ENCODE measurements at places on chromosomes 2 and 18. TPM values are rescaled to one million over a fixed set of nuclear protein-coding genes. Genes with fewer than 3 reads are reported as not detected.

- DNase-seq: no peak
These were observed 19.1 kb downstream of the RTP5 start for GRCh38 chr2:241888641-241889040.

GRCh38 chr2:59720296-59720866, 833.1 kb downstream of the BCL11A start:
- DNase-seq: no peak

The SP140 gene
- 99.9 TPM for total RNA-seq

The CNRIP1 gene
- total RNA-seq: 4.5 TPM

DNA sequence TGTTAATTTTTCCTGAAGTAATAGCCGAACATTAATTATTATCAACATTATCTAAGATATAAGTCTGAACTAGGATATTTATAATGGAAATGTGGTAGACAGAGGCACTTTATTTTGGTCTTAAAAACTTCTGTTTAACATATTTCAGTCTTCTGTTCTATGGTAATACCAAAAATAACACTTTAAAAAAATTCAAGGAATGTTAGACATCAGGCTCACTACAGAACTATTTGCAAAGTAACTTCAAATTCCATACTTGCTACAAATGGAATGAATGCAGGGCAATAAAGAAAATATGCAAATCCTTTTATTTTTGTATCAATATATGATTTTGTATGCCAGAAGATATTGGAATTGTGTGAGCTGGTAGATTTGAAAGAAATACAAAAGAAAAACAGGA, 345.5 kb upstream of the DSEL start:
- DNase-seq: no peak

DNA sequence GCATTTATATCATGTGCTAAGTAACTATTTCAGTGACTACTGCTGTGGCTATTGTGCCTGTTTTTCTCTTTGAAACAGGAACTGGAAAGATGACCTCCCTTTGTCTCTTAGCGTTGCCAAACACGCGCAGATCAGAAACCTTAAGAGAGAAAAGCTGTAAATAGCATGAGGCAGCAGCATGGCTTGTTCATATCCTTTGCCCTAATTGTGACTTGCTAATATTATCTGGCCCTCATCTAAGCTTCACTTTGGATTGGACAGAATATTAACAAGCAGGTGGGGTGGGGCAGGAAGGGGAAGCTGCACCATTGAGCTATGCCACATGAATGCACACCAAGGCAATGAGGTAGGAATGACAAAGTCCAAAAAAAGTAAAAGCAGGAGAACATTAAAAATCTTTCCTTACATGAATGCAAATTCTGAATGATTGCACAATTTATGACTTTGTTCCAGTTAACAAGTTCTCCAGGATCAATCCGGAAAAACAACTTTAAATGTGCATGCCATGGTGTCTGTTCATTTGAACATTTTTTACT, 128.4 kb downstream of the IRS1 start:
- peak; percentile 71 for DNase-seq

GRCh38 chr18:72433756-72434155, 110.4 kb downstream of the CBLN2 start:
- no peak for DNase-seq

The C2orf42 gene
- total RNA-seq: 10.3 TPM

The RNF144A gene
- total RNA-seq: 16.5 TPM

- no peak for DNase-seq
These were observed 1.8 kb upstream of the KLHL41 start for GRCh38 chr2:169507698-169508097.

The SERPINB12 gene
- not detected for total RNA-seq

GRCh38 chr2:69278366-69278765, 108.7 kb downstream of the GFPT1 start:
- no peak for DNase-seq

- no peak for DNase-seq
These were observed 308.4 kb upstream of the THUMPD2 start for GRCh38 chr2:40087434-40087833.

DNA sequence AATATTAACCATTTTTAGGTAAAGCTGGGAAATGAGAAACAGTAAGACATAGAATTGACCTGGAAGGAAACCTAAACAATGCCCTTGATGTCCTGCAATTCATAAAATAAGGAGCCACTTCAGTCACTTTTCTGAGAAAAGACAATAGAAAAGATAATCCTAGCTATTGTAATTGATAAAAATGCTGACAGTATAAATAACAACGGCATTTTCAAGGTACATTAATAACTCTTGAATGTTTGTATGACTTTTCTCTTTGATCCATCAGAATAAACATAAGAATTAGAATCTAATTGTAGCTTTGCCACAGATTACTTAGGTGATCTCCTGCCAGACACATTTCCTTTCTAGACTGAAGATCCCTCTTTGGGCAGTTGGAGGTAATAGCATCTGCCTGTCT, 719.5 kb downstream of the SLC4A3 start:
- no peak for DNase-seq

GRCh38 chr2:214192711-214193110, 218.1 kb upstream of the VWC2L start:
- no peak for DNase-seq

DNA sequence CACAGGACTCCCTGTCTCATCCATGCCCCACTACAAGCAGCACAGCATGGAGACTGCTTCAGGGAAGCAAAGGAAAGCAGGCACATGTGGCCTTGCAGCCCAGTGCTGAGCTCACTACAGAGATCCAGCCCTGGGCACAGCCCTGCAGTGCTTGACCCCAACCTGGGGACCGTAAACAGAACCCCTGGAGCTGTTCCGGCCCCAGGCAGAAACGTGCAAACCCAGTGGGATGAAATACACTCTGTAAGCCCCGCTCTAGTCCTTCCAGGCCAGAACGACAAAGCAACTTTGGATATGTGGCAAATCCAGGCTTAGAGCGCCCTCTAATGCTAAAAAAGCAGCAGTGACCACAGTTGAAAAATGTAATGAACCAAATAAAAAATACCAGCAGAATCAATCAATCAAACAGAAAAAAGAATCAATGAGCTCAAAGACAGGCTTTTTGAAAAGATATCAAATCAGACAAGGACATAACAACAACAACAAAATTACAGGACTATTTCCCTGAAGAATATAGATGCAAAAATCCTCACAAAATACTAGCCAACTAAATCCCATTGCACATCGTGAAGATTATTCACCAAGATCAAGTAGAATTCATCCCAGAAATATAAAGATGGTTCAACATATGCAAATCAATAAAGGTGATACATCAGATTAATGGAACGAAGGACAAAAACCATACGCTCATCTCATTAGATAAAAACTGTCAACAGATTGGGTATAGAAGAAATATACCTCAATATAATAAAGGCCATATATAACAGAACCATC, 45.6 kb downstream of the ZNF519 start:
- no peak for DNase-seq

The C2orf76 gene
- total RNA-seq: not detected

DNA sequence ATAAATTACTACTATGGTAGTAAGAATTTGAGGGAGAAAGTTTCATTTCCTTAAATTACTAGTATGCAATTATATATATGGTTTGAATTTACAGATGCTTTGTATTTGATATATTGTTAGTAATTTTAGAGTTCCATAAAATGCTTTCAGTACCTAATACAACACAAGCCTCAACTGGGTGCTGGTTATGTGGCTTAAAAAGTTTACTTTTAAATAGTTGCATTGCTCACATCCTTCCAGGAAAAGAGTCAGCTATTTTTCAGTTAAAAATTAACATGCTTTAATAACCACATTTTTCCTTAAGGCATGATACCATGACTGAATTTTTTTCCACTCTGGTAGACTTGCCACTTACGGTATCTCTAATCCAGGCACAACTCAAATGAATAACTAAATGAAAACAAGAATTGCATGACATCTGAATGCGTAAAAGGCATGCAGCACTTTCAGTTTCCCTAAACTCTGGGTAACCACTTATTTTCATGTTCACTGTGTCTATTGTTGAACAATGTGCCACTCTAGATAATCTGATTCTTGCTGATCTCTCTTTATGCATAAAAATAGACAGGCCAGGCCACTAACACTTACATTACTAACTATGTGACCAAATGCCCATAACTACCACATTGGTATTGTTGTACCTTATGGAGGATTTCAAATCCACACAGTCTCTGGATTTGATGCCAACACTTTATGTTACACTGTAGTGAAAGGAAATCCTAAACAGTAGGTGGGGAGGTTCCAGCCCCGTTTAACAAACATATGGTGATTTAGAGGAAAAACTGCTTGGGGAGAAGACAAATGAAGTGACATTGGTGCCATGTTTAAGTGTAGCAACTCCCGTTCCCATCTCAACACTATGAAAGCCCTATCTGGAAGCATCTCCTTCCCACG, 35.5 kb upstream of the SLC35F5 start:
- DNase-seq: no peak

- DNase-seq: no peak
These were observed 121.0 kb downstream of the SUCLG1 start for GRCh38 chr2:84338069-84338468.

DNA sequence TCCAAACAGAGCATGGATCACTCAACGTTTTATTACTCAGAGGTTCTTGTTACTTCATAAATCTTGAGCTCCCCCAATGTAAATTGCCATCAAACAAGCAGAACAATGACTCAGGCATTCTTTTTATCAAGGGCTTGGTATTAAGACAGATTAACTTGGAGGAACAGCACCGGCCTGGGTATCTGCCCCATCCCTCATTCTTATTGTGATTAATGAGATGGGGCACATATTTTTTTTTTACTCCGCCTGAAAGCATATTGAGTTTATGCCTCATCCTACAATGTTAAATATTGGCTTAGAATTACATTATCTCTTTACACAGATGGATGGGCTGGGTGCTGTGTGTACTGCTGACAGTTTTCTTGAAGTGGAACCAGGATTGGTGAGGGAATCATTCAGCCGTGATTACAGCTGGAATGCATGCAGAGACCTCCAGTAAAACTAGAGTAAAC, 387.3 kb downstream of the CLIP4 start:
- DNase-seq: no peak

DNA sequence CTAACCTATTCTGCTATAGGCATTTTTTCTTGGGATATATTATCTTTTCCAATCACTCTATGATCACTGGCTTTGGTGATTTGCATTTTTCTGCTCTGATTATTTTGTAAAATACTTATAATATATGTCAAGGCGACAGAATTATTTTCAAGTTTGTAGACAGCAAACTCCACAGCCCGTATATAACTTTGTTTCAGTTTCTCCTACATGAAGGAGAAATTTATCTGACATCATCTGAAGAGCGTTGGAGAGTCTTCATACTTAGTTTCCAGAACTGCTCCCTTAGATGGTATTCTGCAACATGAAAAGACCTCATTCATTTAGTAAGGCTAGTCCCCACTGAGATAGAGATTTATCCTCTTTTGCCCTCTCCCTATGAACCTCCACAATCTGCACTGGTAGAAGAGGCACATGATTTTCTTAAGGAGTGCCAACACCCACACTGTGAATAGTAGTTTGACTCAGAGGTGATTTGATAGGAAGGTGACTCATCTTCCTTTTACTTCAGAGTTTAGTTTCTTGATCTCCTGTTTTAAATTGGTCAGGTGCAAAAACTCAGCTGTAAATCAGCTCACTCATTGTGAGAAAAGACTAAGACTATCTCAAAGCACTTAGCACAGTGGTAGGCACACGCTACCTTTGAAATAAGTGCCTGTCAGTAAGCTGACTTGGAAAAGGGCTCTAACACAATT, 1848.6 kb upstream of the CELF4 start:
- no peak for DNase-seq

DNA sequence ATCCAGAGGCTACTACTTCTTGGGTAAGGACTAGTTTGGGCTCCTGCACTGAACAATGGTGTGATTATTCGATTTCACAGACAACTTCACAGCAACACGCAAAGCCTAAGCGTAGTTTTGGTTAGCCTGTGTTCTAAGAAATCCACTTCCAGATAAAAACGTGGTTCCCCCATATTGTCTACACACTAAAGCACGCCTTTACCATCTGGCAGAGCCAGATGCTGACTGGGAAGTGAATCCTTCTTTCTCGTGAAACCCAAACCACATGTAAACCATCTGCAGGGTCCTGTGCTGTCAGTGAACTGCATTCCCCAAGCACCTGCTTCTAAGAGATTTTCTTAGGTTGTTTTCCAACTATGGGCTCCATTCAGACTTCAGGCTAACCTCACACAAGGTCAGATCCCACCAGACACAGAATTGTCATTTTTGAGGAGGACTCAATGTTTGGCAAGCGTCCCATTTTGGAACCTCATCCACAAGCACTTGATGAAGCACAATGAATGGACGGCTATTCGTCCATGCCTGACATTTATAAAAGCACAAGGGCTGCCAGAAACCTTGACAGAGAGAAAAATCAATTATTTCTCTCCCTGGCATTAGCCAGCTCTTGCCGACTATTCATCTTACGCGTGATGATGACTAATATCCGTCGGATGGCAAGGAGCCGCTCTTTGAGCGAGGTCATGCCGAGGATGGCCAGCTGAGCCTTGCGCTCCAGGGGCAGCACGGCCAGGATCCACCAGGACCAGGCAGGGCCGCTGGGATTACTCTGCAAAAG, 38.4 kb downstream of the LONRF2 start:
- no peak for DNase-seq

- DNase-seq: no peak
These were observed 40.1 kb downstream of the EPB41L3 start for GRCh38 chr18:5503740-5504139.

The CYS1 gene
- 1.6 TPM for total RNA-seq

GRCh38 chr2:48905696-48906095, 150.2 kb upstream of the LHCGR start:
- DNase-seq: no peak

The EVA1A gene
- 0.70 TPM for total RNA-seq

- DNase-seq: peak; percentile 57
These were observed 28.6 kb downstream of the PCBP1 start for GRCh38 chr2:70115646-70116442.

The NYAP2 gene
- total RNA-seq: not detected

DNA sequence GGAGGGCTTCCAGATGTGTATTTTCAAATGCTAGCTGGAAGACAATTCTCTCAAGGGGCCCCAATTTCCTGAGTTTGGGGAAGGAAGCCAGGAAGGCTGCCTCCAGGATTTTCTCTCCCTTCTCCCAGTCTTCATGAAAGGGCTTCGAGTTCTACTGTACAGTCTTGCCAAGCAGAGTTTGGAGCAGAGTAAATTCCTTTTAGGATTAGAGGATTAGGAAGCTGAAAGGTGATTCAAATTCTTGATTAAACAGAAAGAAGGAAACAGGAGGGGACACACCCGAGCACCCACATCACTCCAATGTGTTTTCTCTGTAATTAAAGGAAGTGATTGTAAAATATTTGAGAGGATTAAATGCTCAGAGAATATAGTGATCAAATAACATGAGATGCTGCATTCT, 217.8 kb downstream of the SETBP1 start:
- no peak for DNase-seq

GRCh38 chr18:70808481-70809056, 519.7 kb downstream of the SOCS6 start:
- no peak for DNase-seq

DNA sequence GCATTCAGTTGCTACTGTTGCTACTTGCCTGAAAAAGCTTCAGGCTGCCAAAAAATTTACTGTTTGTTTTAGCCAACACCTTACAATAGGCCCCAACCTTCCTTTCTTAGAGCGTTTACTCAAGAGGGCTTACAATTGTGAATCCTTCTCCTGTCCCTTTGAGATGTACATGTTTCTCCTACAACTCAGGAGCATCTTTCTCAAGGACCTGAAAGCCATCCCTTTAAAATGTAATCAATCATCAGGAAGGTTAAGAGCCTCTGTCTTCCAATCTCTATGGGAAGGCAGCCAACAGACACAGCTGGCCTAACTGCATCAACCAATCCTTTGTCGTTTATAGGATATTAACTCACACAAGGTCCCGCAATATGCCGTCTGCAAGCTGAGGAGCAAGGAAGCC, 3.4 kb upstream of the IER3IP1 start:
- no peak for DNase-seq

- peak; percentile 57 for DNase-seq
These were observed 83.7 kb upstream of the RBM44 start for GRCh38 chr2:237714690-237715458.

The KCNE4 gene
- 1.0 TPM for total RNA-seq

The FKBP1B gene
- 9.4 TPM for total RNA-seq

Data from Peyer's patch (tissue), 4 donors.